Glomerular endothelial cell (primary cell): ENCODE measurements at places on chromosomes 16 and 17.

DNA sequence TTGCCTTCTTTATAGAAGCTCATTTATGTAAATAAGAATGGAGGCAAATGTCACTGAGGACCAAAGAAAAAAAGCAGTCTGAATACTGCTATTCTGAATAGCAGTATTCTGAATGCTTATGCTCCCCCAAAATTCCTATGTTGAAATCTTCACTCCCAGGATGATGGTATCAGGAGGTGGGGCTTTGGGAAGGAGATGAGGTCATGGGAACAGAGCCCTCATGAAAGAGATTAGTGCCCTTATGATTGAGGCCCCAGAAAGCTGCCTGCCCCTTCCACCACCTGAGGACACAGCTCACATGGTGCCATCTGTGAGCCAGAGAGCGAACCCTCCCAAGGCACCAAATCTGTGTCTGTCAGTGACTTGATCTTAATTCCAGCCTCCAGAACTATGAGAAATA is 28.8 kb downstream of the HEATR6 start:
- no peak for DNase-seq

- no peak for DNase-seq
These were observed 309 bp downstream of the DNAH2 start for GRCh38 chr17:7717756-7718350.

- no peak for DNase-seq
These were observed 56.4 kb upstream of the SLC25A19 start for GRCh38 chr17:75345514-75346167.

DNA sequence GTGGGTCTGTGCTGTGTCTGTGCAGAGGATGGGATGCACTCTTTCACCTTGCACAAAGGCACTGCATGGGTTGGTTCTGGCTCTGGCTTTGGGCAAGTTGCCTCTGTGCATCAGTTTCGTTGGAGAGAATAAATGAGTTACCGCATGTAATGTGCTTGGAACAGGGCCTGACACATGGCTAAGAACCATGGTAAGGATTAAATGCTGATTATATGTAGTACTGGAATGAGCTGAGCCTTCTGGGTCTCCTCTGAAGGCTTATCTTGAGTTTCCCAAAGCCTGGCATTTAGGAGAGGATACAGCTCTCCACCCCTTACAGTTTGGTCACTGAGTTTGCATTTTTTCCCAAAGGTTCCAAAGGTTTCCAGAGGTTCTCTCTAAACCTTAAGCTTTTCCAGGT is 69.1 kb downstream of the KSR1 start:
- DNase-seq: no peak

GRCh38 chr17:18356624-18357023 is 6.7 kb downstream of the SHMT1 start:
- no peak for DNase-seq
